ENCODE measurements at places on chromosomes 3 and 15. TPM values are rescaled to one million over a fixed set of nuclear protein-coding genes. Genes with fewer than 3 reads are reported as not detected.

PPP2R3A gene
- 9.0 TPM for total RNA-seq

DNAJA4 gene
- total RNA-seq: 34.4 TPM

CCR5 gene
- 5.3 TPM for total RNA-seq

GHSR gene
- total RNA-seq: not detected

CEP70 gene
- 45.2 TPM for total RNA-seq

BNC1 gene
- 0.21 TPM for total RNA-seq

LSMEM2 gene
- total RNA-seq: not detected

PCLAF gene
- total RNA-seq: 4.5 TPM

DNA sequence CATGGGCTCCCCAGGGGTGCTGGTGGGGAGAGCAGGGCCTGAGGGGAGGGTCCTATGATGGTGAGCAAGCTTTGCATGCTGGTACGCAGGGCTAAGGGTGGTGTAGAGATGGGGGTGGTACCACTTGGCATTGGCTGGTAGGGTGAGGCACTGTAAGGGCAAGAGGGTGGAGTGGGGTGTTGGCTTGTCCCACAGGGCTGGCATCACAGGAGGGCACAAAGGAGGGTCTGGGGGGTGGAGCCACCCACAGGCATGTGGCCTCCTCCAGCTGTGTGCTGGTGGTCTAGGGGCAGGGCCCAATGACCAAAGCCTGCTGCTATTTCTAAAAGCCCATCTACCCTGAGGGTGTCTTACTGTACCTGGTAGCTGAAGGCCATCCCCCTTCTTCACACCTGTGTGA is 65.2 kb upstream of the SEC13 start:
- DNase-seq: no peak

DNA sequence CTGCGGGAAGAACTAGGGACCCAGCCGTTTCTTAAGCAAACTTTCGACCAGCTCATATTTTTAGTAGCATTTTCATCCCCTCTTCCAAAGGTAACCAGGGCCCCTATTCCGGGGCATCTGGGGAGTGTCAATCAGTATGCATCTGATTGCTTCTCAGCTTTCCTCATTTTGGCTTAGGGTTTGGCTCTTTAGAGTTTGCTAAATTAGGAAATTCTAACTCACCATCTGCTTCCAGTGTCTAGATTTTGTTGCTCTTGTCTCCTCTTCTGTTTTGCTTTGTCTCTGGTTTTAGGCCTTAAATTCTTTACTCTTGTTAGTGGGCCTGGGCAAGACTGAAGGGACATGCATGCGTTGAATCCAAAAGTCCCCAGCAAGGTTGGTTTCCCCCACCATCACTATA is 9.6 kb upstream of the ABTB1 start:
- DNase-seq: no peak

GRCh38 chr15:90003736-90004135 is 2.6 kb downstream of the ZNF710 start:
- no peak for DNase-seq

DNA sequence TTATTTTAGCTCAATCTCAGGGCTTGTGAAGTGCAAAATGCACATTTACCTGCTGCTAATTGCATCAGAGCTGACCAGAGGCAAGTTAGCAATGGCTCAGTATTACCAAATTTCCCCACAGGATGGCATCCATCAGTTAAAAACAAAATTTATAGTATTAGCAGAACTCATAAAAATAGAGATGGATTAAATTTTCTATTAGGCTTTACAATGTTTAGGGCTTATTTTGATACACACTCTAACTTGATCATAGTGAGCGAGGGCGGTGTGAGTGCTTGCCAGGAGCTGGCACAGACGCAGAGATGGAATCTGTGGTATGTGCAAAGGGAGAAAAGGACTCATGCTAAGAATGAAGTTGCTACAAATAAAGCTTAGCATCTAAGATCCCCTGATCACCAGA is 241.0 kb downstream of the NSUN3 start:
- no peak for DNase-seq

- no peak for DNase-seq
Observed at GRCh38 chr3:39052583-39052982, 767 bp downstream of the WDR48 start.

GRCh38 chr3:73727854-73728253 is 103.1 kb upstream of the PDZRN3 start:
- no peak for DNase-seq

DNA sequence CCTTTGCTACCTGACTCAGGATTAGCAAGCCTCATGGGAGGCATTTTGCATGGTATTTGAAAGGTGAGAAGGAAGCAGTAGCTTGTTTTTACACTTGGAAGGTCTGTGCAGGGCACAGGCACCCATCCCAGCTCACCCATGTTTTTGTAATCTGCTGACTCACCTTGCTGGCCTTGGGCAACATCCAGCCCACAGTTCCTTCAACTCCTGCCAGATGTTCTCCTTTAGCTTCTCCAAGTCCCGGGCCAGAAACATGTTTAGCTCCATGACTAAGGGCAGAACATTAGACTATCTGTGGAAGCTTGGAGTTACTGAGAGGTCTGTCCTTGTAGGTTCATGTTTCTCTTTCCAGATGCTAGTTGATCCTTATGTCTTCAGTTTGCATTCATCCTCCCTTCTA is 12.4 kb upstream of the ZNF770 start:
- DNase-seq: no peak

- no peak for DNase-seq
Observed at GRCh38 chr3:53167418-53168174, 6.6 kb downstream of the PRKCD start.

GRCh38 chr15:25545017-25545416 is 106.2 kb upstream of the UBE3A start:
- DNase-seq: no peak

GRCh38 chr3:160196511-160197104 is 28.6 kb upstream of the C3orf80 start:
- DNase-seq: no peak

DNA sequence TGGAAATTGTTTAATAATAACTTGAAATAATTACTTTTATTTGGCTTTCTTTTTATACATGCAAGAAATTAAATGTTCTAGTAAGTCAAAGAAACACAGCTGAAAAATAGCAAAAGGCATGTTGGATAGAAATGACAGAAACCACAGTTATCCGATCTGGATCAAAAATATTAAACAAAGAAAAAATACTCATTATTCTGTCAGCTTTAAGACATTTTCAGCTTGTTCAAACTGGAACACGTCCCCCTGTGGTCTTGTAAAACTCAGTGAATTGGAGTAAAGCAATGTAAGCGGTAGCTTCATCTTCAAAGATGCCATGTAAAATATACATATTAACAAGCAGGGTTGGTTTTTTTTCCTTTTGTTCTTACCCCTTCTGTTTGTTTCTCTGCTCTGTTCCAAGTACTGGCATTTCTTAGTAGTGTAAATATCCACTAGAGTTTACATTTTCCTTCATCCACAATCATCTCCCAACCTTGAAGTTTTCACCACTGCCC is 223.4 kb downstream of the IGSF11 start:
- no peak for DNase-seq

GRCh38 chr3:97340940-97341339 is 423.6 kb upstream of the ARL6 start:
- DNase-seq: no peak

DNA sequence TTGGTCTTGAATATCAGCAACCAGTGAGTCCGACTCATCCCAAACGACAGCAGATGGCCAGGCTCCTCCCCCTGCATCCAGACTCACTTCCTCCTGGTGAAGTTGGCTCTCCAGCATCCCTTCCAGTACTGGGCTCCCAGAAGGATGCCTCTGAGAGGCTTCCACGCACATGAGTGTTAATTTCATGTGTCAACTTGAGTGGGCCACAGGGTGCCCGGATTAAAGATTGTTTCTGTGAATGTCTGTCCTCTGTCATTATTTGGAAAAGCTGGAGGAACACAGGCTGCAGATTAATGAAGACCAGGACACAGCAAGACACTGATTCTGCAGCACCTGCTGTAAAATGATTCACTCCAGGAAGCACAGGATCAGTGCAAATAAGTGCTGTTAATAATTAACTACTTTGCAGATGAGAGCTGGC is 99.8 kb downstream of the ATP10A start:
- DNase-seq: no peak

GRCh38 chr15:80090879-80091503 is 31.5 kb downstream of the ZFAND6 start:
- no peak for DNase-seq

DNA sequence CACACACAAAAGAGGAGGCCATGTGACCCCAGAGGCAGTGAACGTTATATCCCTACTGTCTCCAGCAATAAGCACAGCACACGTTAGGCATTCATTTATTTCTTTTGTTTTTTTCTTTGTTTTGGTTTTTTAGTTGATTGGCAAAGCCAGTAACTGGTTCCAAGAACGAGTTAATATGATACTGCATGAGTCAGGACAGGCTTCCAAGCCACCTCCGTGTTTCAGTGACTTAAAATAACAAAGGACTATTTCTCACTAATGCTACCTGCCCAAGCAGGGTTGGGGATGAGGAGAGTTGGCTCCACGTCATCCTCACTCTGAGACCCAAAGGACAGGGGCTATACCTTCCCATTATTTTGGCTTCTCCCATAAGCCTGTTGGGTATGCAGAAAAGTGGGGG is 130.5 kb downstream of the ST8SIA2 start:
- no peak for DNase-seq

- no peak for DNase-seq
Observed at GRCh38 chr3:48270306-48270705, 29.4 kb downstream of the ZNF589 start.

- DNase-seq: no peak
Observed at GRCh38 chr3:138200424-138200823, 13.3 kb downstream of the ARMC8 start.

DNA sequence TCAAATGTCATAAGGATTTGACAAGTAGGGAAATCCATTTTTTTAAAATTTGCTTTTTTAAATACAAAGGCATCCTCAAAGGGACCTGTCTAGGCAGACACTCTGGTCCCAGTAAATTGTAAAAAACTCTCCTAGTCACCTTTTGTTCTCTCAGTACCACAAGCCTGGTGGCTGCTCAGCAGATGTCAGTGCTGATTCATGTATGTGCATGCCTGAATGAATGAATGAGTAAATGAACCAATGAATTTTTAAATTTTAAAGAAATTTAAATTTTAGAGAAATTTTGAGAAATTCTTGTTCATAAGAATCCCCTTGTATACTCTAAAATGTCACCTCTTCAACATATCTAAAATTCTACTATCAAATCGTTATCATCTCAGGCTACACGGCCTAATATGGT is 199.5 kb downstream of the TLE3 start:
- no peak for DNase-seq
